ENCODE measurements at places on chromosomes 4 and X.

DNA sequence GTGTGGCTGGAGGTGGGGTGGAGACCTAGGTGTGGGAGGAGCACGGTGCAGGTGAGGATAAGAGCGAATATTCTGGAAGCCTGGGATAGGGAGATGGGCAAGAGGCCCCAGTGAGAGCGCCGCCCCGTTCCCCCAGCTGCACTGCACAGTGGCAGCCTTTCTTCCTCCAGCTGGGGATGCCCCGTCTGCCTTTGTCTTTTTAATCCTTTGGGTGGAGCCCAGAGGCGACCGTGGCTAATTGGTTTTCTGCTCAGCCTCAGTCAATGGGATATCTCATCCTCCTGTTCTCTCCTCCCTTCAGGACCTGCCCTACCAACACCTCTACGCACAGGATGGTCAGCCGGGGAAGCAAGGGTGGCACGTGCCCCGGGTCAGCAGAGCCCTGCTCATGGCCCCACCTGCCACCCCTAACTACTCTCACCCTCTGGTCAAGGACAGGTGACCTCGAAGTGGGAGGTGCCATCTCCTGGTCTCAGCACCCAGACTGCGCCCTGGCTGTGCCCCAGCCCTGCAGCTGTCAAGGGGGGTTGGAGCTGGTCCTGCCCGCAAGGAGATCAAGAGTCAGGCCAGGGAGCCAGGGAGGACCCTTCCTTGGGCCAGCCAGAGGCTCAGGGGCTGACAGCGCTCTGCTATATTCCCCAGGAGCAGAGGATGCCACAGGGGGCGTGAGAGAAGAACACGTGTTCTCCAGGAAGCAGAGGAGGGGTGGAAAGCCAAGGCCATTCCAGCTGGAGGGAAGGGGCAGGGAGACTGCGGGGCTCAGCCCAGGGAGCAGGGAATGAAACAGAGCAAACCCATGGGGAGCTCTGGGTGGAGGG lies 64.0 kb downstream of the ADRA2C start:
- no peak for DNase-seq

- no peak for DNase-seq
Measured at GRCh38 chrX:80578517-80579105, 158.4 kb downstream of the TENT5D start.

GRCh38 chr4:148354186-148354585 lies 88.0 kb downstream of the NR3C2 start:
- DNase-seq: no peak

GRCh38 chr4:41507291-41507947 lies 30.5 kb upstream of the LIMCH1 start:
- DNase-seq: no peak

GRCh38 chr4:137156807-137157206 lies 375.5 kb downstream of the PCDH18 start:
- DNase-seq: no peak

DNA sequence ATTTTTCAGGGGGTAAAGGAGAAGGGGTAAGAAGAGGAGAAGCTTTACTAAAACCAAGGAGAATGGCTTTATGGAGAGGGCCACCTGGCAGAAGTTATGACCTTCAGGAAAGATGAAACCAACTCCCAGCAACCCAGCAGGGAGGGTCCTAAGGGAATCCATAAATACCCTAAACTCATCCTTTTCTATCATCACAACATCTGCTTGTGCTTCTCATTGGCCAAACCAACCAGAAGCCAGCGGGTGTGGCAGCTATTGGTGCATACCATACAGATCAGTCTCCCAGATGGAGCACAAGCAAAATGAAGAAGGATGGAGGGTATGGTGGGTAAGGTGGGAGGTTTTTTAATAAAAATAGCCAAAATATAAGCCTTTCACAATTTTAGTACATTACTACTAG lies 58.5 kb upstream of the ARSJ start:
- no peak for DNase-seq

DNA sequence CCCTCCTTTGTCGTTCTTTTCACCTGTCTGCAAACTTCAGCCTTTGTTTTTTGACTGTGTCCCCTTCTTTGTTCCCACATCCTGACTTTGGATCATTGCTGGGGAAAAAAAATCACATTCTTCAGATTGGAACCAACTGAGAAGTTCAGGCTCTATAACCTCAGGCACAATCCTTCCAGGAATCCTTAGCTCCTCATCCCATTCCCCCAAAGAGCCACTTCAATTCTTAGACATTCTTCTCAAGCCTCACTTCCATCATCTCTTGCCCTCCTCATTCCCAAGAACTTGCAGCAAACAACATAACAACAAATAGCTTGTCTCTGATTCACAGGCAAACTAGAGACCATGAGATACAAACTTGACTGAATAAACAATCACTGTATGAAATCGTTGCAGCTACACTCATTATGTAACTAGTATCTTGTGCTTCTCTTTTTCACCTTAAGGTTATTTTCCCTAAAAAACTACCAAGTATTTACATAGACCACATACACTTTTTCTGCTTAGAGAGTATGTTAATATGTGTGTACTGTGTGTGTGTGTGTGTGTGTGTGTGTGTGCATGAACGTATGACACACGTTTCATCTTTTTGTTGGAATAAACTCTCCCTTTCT lies 26.4 kb upstream of the PGM2 start:
- DNase-seq: no peak

DNA sequence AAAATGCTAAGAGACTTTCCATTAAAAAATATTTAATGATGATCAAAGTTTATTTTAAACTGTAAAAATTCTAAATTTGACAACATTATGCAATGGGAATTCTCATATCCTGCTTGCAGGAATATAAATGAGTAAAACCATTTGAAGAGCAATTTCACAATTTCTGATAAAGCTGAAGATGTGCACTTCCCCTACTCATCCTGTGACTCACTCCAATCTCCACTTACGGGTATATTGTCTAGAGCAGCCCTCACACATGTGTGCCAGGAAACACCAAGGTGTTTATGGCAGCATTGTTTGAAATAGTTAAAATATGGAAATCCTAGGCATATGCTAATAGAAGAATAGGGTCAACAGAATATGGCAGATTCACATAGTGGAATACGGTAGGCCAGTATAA lies 158.4 kb downstream of the PDHA2 start:
- no peak for DNase-seq

DNA sequence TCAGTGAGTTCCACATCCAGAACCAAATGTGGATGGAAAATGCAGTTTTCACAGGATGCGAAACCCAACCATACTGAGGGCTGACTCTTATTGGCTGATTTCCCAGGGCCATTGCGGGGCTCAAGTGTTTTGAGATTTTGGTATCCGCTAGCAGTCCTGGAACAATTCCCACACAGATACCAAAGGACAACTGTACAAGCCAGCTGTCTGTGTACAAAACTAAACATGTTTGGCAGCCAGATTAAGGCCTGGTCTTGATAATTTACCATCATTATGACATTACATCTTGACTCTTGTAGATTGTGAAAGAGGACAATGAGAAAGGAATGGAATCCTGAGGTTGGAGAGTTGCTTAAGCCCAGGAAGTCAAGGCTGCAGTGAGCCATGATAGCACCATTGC lies 121.9 kb downstream of the DKK2 start:
- no peak for DNase-seq

GRCh38 chrX:71128166-71128833 lies 9.9 kb downstream of the MED12 start:
- DNase-seq: no peak

- no peak for DNase-seq
Measured at GRCh38 chrX:125205918-125206665, 113.6 kb upstream of the TEX13C start.

DNA sequence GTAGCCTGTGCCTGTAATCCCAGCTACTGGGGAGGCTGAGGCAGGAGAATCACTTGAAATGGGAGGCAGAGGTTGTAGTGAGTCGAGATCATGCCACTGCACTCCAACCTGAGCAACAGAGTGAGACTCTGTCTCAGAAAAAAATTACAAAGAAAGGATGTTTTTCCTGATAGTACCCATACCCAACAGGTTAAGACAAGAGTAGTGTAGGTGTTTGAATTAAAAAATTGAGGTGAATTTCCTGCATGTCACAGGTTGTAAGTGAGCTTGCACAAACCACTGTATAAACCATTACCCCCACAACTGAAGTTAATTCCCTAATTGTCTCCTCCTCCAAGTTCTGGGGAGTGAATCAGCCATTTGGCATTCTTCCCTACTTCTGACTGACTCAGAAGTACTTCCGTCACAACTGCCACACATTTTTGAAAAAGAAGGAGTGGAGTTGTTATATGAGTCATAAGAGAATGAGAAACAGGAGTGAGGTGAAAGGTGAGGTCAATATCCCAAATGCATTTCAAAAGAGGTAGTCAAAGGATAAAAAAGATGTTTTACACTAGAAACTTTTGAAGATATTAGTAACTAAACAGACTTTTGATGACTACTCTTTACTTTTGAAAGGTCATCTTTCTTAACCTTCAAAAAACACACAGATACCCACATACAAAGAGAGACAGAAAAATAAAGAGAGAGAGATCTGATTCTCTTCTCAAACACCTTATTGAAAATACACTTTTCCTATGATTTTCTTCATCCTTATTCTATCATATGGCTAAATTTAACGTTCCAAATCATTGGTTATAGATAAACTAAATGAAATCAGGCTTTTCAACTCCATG lies 134.5 kb downstream of the BTC start:
- no peak for DNase-seq

GRCh38 chr4:186666750-186667149 lies 56.9 kb downstream of the FAT1 start:
- DNase-seq: no peak

DNA sequence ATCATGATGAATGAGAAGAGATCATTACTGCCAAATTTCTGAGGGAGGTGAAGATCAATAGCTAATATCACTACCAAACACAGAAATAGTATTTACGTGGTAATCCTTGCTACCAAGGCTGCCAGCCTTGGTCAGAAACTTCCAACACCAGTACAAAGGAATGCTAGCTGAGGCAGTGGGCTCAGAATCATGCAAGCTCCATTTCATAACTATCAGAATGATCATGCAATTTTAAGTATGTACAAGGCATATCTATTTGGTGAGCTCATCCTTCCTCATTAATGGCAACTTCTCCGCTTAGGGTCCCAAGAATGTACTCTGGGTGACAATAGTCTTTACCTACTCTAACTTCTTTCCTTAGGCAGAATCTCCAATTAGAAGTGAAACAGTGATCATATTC lies 135.0 kb downstream of the GPC3 start:
- DNase-seq: no peak

DNA sequence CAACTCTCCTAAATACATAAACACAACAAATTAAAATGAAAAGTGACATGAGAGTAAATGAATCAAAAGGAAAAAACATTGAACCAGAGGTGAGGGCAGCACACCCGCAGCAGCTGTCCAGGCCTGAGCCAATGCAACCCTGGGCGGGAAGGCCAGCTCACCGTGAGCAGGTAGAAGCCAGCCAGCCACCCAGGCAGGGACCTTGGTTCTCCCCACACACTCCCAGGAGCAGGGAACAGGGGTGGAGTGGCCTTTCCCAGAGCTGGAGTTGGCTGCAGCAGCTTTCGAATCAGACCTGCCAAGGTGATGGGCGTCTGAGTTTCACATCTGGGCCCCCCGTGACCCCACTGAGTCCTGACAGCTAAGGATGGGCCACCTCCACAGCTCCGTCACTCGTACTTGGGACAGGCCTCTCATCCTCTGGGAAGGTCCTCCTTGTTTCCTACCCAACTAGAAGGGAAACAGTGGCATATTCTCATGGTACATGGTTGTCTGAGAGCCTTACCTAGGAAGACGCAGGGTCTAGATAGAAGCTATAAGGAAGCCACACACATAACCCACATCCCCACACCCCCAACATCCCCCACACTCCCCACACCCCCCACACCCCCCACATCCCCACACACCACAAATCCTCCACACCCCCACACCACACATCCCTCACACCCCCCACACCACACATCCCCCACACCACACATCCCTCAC lies 172.2 kb downstream of the DCLK2 start:
- DNase-seq: no peak

DNA sequence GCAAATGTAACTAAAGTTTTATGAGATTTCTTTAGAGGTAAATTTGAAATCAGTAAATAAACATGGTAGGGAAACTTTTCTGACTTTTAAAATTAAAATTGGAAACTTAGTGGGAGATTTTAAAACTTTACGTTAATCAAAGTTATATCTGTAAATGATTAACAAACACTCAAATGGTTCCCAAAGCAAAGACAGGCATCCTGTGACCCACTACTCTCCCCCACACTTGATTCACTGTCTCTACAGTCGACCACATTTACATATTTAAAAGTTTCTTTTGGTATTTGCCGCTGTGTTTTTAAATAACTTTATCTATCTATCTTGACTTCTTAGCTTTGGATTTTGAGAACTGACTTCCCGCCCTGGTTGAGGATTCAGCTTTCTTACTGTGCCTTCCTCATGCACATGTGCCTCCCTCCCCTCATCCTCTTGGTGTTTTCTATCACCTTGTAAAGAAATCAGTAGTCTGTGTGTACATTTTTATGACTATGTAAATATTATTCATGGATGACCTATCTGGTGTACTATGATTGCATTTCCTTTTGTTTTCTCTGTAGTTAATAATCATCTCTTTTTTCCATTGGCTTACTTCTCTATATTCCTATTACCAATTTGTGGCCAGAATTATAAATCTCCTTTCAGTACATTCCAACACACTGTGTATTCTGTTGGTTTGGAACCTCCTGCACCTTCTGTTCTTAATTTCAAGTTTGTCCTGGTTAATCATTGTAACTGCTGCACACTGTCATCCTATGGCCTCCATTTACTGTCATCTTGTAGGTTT lies 72.6 kb downstream of the WWC2 start:
- DNase-seq: no peak

- no peak for DNase-seq
Measured at GRCh38 chrX:40383360-40383759, 197.4 kb upstream of the ATP6AP2 start.

- DNase-seq: no peak
Measured at GRCh38 chr4:180721356-180721755, 1521.8 kb upstream of the TENM3 start.

- DNase-seq: no peak
Measured at GRCh38 chr4:30904215-30904555, 184.0 kb downstream of the PCDH7 start.

GRCh38 chrX:30618160-30618765 lies 35.0 kb upstream of the GK start:
- DNase-seq: no peak

Data from frontal cortex (tissue), 4 donors.